ENCODE measurements at places on chromosomes 2 and 18.

- no peak for DNase-seq
Observed at GRCh38 chr2:132915812-132916549, 246.0 kb upstream of the LYPD1 start.

DNA sequence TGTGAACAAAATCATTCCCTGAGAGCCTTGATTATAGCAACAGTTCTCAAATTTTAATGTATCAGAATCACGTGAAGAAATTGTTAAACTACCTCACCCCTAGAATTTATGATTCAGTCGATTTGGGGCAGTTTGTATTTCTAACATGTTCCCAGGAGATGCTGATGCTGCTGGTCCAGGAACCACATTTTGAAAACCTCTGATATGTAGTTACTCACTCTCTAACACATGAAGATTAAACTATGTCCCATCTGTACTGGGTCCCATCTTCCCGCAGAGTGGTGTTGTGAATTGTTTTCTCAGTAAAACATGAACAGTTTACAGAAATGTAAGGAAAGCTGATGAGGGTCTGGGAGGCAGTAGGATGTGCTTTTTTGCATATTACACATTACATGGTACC, 223.1 kb downstream of the CDH20 start:
- DNase-seq: no peak

DNA sequence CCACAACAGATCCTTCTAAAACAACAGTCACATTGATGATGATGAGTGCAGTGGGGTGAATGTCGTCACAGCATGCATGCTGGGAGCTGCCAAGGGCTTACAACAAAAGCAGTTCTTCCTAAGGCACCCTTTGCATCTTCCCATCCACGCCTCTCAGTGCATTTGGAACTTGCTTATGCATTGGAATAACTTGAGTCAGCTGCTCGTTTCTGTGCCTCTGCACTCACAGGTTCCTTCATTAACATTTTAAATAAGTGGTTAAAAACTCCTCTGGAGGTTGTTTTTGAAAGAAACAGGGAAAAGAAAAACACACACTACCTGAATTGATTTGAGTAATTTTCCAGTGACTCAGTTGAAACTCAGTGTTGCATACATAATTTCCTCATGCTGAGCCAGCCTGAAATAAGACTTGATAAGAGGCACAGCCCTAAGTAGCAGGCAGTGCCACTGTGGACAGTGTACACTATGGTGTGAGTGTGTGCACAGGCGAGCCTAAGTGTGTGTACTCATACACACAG, 46.8 kb upstream of the TRIM43B start:
- DNase-seq: no peak

DNA sequence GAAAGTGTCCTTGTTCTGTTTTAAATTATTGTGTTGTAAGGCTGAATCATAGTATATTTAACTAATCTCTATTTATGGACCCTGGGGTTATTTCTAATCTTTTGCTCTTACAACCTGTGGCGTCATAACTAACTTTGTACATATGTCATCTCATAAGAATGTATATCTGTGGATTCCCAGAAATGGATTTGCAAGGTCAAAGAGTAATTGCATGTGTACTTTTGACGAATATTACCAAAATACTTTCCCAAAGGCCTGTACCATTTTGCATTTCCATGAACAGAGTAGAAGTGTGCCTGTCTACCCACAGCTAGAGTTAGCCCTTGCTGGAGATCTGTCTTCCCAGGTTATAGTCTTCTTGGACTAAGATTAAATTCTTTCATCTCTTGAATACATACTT, 42.8 kb downstream of the SEMA4F start:
- DNase-seq: no peak

GRCh38 chr2:136113209-136113971, 4.6 kb downstream of the CXCR4 start:
- no peak for DNase-seq

DNA sequence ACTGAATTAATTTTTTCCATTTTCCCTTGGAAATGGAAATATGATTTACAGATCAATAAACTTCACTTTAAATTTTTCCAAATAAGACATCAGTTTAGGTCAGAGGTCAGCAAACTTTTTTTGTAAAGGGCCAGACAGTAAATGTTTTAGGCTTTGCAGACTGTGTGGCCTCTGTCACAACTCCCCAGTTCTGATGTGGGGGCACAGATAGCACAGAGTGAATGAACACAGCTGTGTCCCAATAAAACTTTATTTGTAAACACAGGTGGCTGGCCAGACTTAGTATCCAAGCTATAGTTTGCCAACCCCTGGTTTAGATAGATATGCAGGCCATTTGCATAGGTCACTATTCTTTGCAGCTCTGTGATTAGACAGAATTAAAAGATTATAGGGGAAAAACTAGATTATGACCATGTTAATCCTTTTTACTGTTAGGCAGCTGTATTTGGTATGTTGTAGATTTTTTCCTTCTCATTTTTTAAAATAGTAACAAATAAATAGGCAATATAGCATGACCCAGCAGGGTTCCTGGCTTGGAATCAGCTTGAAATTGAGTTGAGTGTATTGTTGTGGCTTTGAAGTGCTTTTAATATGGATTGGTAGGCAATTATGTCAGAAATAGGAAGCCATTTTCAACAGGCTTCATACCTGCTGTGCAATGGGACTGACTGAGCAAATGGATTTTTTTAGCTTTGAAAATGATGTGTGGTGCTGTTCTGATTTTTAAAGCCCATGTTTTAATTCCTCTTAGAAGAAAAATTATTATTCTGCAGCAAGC, 59.7 kb downstream of the WDSUB1 start:
- DNase-seq: no peak

DNA sequence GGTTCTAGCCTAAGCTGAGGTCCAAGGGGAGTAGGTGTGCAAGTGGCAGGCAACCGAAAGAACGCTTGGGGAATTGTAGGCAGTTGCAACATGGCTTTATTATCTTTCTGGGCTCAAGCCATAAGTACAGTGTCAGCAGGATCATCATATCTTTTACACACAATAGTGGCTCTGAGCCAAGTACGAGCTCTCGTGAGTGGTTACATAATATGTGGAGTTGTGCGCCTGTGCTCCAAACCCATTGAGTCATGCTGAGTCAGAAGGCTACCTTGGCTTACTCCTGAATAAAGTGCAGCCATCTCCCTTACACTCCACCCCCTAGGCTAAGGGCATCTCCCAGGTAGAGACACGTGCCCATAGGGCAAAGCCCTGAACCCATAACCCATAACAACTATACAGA, 233.9 kb downstream of the SATB2 start:
- no peak for DNase-seq

DNA sequence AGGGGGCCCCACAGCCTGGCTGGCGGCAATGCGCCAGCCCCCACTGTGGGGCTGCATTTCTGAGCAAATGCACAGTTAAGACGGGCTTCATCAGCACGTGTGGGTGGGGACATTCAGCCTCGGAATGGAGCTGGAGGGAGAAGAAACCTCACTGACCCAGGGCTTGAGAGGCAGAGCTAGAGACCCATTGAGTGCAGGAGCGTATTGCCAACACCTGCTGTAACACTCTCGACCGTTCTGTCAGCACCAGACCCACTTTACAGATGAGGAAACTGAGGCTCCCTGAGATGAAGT, 200.9 kb upstream of the RAB6C start:
- no peak for DNase-seq

DNA sequence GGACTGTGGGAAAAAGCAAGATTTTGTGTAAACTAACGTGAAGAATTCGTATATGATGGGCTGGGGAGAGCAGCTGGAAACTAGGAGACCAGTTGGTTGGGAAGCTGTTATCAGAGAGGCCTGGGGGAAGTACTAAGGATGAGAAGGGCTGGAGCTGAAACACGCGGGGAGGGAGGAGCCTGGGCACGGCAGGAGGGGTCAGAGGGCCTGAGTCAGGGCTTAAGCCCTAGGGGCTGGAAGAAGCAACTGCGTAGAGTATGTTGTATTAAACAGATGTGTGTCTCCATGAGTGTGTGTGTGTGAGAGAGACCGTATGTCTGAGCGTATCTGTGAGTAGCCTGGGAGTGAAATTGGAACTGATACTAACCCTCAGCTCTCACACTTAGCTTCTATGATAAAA, 8.4 kb downstream of the POMC start:
- DNase-seq: no peak

GRCh38 chr2:101175991-101176390, 24.8 kb upstream of the TBC1D8 start:
- DNase-seq: no peak

DNA sequence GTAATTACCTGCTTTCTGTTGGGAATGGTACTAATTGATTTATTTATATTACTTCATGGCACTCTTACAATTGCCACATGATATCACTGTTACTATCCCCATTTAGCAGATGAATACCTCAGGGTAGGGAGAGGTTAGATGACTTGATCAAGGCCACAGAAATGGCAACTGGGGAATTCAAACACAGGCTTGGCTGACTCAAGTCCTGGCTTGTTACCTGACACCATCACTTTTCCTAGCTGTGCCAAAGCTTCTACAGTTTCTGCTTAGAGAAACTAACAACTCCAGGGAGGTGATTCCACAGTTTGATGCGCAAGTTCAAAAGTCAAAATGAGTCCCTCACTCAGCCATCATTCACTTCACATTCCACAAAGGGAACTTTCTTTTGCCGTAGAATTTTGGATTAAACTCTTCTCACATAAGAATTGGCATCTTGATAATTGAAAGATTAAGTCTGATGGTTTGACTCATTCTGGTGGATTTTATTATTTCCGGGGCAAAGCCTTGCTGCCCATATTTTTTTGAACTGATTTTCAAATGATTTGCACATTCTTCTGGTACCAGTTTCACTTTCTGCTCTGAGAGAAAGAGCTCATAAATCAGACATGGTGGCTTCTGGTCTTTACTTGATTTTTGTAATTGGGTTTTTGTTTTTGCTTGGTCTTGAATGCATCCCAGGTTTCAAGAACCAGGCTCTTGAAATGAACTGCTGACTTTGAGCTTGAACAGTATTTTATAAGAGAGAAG, 656.8 kb downstream of the BCL11A start:
- no peak for DNase-seq

- no peak for DNase-seq
Observed at GRCh38 chr2:213080969-213081617, 70.3 kb downstream of the IKZF2 start.

GRCh38 chr2:51003345-51004192, 28.4 kb downstream of the NRXN1 start:
- DNase-seq: no peak

DNA sequence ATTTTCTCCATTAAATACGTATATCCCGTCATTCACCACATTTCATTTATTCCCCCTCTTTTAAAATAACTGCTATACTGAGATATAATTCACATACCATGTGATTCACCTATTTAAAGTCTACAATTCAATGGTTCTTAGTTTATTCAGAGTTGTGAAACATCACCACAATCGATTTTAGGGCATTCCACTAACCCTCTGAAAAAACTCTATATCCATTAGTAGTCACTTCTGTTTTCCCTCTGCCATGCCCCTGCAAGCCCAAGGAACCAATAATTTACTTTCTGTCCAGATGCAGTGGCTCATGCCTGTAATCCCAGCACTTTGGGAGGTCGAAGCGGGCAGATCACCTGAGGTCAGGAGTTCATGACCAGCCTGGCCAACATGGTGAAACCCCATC, 95.5 kb upstream of the FZD5 start:
- DNase-seq: no peak

DNA sequence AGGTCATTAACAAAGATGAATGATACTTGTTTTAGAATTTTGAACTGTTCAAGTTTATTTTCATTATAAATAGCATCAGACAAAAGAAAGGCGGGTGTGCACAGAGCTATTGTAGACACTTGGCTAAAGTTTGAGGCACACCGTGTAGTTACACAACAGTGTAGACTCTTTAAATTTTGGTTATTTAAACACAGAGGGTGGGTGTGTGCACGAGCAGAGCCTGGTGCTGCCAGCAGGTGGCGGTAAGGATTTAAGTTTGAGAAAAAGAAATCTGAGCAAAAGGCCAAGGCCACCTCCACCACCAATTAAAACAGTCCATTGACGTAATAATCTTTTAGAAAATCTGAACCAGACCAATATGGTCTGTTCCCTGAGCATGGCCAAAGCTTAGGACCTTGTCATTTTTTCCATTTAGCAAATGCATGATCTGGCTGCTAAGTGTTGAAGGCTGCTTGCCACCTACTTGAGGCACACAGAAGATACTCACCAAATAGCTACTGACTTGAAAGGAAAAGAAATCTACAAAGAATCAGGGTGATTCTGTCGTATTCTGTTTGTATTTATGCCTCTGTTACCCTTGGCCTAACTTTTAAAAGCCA, 14.3 kb downstream of the COPS7B start:
- no peak for DNase-seq

DNA sequence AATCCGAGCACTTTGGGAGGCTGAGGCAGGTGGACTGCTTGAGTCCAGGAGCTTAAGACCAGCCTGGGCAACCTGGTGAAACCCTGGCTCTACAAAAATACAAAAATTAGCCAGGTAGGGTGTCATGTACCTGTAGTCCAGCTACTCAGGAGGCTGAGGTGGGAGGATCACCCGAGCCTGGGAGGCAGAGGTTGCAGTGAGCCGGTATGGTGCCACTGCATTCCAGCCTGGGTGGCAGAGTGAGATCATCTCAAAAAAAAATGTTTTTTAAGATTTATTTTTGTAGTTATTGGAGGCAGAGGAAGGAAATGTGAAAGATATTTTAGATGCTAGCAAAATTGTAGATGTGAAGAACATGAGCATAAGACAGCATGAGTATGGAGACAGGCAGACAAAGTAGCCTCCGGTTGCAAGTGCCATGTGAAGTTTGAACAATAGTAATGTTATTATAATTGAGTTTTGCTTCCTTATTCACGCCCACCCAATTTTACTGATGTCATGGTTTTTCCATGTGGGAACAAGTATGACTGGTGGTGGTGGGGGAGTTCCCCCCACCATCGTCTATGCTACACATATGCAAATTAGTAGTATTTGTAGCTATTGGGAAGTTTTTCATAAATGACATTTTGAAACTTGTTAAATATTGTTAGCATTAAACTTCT, 18.0 kb downstream of the REL start:
- DNase-seq: no peak

DNA sequence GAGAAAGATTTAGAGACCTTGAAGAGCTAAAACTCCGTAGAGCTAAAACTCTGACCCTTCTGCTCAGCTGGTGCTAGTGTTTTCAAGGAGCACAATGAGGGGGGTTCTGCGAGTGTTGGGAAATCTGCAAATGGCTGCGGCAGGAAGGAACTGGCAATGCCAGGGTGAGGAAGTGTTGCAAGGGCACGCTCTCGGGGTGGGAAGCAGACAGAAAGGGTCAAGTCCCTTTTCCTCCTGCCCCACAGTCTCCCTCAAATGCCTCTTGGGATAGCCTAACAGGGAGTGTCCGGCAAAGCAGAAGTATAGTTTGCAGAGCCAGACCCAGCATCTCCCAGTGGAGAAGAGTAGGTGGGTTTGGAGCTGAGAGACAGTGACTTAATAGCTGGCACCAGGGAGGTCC, 60.5 kb downstream of the NCAPH start:
- DNase-seq: no peak

DNA sequence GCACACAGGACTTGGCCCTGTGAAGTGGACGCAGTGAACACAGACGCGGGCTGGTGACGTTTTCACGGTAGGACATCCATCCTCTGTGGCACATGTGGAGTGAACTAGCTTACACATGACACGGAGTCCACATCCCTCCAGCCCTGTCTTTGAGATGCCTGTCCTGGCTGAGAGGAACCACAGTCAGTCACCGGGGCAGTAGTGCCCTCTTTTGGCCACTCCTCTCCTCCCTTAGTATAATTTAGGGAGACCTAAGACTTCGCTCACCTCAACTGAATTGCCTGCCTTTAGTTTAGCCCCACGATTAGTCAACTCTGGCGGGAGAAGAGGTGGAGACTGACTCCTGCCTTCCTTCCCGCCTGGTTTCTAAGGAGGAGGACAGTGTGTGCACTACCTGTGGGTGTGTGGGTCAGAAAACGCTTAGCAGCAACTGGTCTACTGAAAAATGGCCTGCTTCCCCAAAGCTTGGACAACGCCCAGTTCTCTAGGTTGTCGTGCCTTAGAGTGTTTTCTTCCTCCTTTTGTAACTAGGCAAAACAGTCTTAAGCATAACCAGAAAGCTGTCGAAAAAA, 70.6 kb downstream of the MBP start:
- no peak for DNase-seq

All from iPS DF 19.7 (cell line).